Spinal cord (tissue), 10 donors: ENCODE measurements at places on chromosomes 16 and 17. TPM values are rescaled to one million over a fixed set of nuclear protein-coding genes. Genes with fewer than 3 reads are reported as not detected.

The GALR2 gene
- total RNA-seq: not detected

The PYDC1 gene
- total RNA-seq: 1.3 TPM

The IRX3 gene
- total RNA-seq: 2.9 TPM

The SRSF2 gene
- total RNA-seq: 78.3 TPM

DNA sequence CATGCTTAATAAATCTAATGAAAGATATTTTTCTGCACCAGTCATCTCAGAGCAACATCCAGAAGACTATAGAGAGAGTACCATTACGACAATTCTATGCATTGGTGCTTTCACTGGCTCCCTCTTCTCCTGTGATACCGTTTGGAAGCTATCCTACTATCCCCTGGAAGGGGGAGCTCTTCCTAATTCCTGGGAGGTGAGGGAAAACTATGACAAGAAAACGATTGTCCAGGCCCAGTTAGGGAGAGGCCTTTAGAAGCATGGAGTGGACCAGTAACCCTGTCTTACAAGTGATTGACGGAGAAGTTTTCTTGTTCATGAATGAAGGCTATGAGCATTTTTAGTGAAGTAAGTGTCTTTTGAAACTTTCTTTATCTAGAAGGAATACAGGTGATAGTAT, 150.2 kb downstream of the TANC2 start:
- no peaks in the 10 kb centered on the region for H3K27me3 ChIP-seq
- no peak overlapping the region for H3K4me3 ChIP-seq
- no peaks in the 10 kb centered on the region for H3K36me3 ChIP-seq
- peak overlapping the region; percentile 20 for H3K27ac ChIP-seq
- peaks cover 3% of the 10 kb centered on the region for H3K4me1 ChIP-seq
- DNase-seq: peak; percentile 40

GRCh38 chr16:85567935-85568334, 45.2 kb upstream of the GSE1 start:
- no peaks in the 10 kb centered on the region for H3K27me3 ChIP-seq
- peaks cover 30% of the 10 kb centered on the region for H3K36me3 ChIP-seq
- H3K27ac ChIP-seq: no peak overlapping the region
- DNase-seq: no peak
- H3K4me3 ChIP-seq: no peak overlapping the region
- H3K4me1 ChIP-seq: peaks cover 68% of the 10 kb centered on the region

DNA sequence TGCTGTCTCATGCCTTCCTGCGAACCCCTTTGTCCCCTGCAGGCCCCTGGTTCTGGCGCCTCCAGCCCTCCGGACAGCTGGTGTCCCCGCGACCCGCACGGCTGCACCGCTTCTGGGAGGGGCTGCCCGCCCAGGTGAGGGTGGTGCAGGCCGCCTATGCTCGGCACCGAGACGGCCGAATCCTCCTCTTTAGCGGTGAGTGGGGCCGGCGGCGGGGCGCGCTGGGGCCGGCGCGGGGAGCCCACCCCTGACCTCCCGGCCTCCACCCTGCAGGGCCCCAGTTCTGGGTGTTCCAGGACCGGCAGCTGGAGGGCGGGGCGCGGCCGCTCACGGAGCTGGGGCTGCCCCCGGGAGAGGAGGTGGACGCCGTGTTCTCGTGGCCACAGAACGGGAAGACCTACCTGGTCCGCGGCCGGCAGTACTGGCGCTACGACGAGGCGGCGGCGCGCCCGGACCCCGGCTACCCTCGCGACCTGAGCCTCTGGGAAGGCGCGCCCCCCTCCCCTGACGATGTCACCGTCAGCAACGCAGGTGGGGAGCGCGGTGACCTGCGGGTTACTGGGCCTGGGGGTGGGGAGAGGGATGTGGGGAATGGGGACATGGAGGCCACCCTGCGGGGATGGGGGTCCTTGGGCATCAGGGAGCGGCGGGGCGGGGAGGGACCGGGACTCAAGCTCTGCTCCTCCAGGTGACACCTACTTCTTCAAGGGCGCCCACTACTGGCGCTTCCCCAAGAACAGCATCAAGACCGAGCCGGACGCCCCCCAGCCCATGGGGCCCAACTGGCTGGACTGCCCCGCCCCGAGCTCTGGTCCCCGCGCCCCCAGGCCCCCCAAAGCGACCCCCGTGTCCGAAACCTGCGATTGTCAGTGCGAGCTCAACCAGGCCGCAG, 7.1 kb upstream of the IL32 start:
- peaks cover 22% of the 10 kb centered on the region for H3K4me1 ChIP-seq
- DNase-seq: no peak
- H3K27me3 ChIP-seq: no peaks in the 10 kb centered on the region
- H3K36me3 ChIP-seq: peaks cover 29% of the 10 kb centered on the region
- peak overlapping the region; percentile 69 for H3K4me3 ChIP-seq

DNA sequence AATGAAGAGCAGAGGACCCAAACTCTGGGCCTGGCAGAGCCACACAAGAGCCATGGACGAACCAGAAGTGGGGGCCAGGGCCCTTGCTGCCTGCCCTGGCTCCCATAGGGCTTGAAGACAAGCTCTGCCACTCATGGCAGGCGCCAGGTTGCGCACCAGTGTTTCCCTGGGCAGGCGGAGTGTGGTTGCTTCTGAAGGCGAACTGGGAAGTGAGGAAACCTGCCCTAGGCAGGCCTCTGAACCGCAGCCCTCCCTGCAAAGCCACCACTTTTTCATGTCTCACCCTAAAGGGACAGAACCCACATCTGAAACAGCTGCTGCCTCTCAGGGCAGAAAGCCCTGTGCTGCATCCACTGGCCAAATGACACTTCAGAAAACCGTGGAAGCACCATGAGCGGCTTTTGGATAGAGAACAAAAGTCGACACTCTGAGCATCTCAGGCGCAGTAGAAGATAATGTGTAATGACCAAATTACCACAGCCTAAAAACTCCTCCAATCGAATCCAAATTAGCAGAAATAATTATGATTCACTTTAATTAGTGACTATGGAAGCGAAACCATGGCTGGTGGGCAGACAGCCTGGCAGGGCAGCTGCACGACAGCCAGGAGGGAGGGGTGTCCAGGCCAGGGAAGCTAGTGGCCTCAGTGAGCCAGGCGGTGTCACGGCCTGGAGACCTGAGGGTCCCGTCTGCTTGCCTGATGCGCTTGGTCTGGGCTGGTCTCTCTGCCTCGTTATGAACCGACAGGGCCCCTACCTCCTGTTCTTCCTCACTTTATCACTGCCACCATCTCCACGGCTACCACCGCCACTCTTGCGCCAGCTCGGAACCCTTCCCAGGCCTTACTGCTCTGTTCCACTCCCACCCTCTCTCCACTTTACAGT, 59.1 kb downstream of the PRMT7 start:
- H3K27me3 ChIP-seq: no peaks in the 10 kb centered on the region
- H3K4me1 ChIP-seq: peaks cover 47% of the 10 kb centered on the region
- H3K4me3 ChIP-seq: no peak overlapping the region
- H3K27ac ChIP-seq: no peak overlapping the region
- no peak for DNase-seq

DNA sequence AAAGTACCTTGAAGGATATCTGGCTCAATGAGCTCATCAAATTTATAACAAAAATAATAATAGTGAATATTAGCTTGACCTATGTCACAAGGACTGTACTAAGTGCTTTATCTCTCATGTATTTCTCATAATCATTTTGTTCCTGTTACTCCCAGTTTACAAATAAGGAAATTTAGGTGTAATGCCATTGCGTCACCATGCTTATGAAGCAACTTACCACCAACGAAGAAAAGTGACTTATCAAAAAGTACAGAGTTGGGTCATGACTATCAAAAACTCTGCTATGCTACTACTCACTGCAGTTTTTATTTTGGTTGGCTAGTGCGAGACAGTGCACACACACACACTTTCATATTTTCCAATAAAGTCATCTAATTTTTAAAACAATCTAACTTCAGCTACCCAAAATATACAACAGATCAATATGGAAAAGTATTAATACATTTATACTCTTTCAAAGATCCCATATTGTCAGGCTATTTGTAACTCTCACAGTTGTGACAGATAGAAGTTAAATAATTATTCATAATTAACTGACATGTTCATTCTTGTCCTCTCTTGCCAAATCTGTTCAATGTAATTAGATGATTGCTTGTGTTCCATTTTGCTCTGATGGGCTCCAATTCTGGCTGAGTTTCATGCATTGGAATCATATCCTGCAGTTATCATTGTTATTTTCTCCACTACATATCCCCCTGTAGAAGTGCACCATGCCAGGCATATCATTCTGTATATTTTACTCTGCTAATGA, 119.4 kb downstream of the KCNJ2 start:
- H3K27me3 ChIP-seq: no peaks in the 10 kb centered on the region
- H3K4me1 ChIP-seq: no peaks in the 10 kb centered on the region
- no peak overlapping the region for H3K27ac ChIP-seq
- no peak overlapping the region for H3K4me3 ChIP-seq
- H3K36me3 ChIP-seq: no peaks in the 10 kb centered on the region
- DNase-seq: no peak

DNA sequence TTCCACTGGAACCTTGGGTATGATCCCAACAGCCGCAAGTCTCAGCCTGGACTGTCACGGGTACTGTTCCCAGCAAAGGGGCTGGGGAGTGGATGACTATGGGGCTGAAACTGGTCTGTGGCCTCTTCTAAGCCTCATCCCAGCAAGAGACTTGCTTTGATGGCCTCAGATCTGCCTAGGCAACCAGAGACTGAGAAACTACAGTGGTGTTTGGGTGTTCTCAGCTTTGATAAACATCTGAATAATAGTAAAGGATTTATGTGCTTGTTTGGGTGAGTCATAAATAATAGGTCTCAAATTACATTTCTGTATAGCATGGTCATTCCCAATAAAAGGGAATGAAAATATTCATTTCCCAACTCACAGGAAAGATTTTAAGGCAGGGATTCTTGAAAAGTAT, 30.2 kb upstream of the ULK2 start:
- H3K4me3 ChIP-seq: no peak overlapping the region
- H3K27ac ChIP-seq: no peak overlapping the region

DNA sequence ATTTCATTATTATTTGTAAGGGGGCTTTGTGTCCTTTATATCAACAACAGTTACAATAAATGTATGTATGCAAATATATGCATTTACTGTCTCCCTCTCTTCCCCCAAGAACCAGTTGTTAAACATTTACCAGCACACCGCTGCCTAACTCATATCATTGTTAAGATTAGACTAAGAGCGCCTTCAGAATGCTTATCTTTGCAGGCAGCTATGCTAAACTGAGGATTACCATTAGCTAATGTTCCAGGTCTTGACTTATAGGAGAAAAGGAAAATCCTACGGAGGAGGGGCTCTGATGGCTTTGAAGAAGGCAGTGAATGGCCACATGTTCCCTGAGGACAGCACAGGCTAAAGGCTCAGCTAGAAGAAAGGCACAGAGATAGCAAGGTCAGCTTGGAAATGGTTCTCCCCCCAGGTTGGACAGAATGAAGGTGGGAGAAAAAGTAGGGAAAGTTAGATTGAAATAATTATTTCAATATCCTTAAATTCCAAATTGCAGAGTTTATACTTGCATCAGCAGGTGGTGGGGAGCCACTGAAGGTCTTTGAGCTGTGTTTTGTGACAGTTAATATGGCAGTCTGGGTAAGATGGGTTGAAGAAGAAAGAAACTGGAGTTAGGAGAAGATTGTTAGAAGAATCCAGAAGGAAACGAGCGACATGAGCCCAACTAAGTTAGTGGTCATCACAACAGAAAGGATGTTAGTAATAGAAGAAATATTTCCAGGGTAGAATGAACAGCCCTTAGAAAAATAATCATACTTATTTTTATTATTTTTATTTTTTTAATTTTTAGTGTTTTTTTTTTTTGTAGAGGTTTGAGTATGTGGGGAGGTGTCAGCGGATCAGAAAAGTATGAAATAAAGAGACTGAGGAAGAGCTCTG, 87.0 kb upstream of the MAF start:
- no peak for DNase-seq
- no peaks in the 10 kb centered on the region for H3K27me3 ChIP-seq
- no peak overlapping the region for H3K27ac ChIP-seq
- H3K36me3 ChIP-seq: no peaks in the 10 kb centered on the region
- no peaks in the 10 kb centered on the region for H3K4me1 ChIP-seq
- H3K4me3 ChIP-seq: no peak overlapping the region

DNA sequence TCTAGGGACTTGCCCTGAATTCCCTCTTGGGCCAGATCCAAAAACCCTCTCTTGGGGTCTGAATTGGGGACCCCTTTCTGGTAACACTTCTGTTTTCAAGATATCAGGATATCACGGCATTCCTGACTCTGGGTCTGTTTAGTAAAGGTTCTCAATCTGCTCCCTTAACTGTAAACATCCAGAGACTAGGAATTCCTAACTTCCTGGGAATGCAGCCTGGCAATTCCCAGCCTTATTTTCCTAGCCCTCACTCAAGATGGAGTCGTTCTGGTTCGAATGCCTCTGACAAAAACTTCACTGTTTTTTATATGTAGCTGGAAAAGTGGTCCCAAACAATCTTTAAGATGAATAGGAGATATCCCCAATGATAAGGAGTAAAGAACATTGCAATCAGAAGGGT, 141.6 kb upstream of the XYLT1 start:
- no peaks in the 10 kb centered on the region for H3K36me3 ChIP-seq
- no peak for DNase-seq
- peaks cover 4% of the 10 kb centered on the region for H3K4me1 ChIP-seq
- H3K27ac ChIP-seq: no peak overlapping the region
- H3K27me3 ChIP-seq: no peaks in the 10 kb centered on the region
- no peak overlapping the region for H3K4me3 ChIP-seq

GRCh38 chr16:83630979-83631378, 176.8 kb upstream of the HSBP1 start:
- H3K27ac ChIP-seq: no peak overlapping the region
- no peaks in the 10 kb centered on the region for H3K36me3 ChIP-seq
- no peak for DNase-seq
- H3K4me3 ChIP-seq: no peak overlapping the region
